Sigmoid colon (tissue), 7 donors: ENCODE measurements at places on chromosomes 1 and 21.

DNA sequence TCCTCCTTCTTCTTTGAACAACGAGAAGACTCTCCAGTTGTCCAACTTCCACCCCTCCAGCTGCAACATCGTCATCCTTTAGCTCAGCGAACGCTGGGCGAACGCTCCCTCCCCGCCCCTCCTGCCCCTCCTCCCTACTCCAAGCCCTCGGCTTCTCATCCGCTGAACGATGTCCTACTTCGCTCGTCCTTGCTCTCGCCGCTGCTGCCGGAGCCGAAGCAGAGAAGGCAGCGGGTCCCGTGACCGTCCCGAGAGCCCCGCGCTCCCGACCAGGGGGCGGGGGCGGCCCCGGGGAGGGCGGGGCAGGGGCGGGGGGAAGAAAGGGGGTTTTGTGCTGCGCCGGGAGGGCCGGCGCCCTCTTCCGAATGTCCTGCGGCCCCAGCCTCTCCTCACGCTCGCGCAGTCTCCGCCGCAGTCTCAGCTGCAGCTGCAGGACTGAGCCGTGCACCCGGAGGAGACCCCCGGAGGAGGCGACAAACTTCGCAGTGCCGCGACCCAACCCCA lies at the start of gene BCAN:
Gene BCAN, plus strand, starts transcription at position 357 of the 504 bp plus-strand sequence. CDS start 3,938 bp downstream, outside the sequence.
- DNase-seq = peak; percentile 75
- H3K36me3 ChIP-seq = no peaks in the 10 kb centered on the region
- no peak within 1 kb of the TSS for H3K27ac ChIP-seq
- no peaks in the 10 kb centered on the region for H3K4me1 ChIP-seq
- H3K4me3 ChIP-seq = peak within 1 kb of the TSS; percentile 47

- no peaks in the 10 kb centered on the region for H3K4me1 ChIP-seq
- peak; percentile 77 for DNase-seq
- H3K27me3 ChIP-seq = no peaks in the 10 kb centered on the region
- no peaks in the 10 kb centered on the region for H3K36me3 ChIP-seq
These were observed 143.4 kb downstream of the ZZZ3 start for GRCh38 chr1:77538956-77539518.

DNA sequence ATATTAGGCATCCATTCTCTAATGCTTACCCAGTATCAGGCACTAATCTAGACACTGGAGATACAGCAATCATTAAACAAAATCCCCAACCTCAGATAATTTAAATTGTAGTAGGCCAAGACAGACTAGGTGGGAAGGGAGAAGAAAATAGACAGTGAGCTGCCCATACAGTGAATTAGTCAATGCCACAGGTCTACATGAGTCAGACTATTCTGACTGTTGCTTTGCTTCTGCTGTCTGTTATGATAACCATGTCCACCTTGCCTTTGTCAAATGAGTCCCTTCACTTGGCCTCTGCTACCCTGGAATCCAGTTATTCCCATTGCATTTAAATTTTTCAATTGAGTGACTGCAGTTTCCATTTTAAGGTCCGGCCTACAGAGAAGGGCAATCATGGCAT lies 59.5 kb downstream of the PIK3R3 start:
- H3K36me3 ChIP-seq = no peaks in the 10 kb centered on the region
- no peak overlapping the region for H3K4me3 ChIP-seq
- H3K4me1 ChIP-seq = no peaks in the 10 kb centered on the region
- H3K27ac ChIP-seq = no peak overlapping the region
- no peak for DNase-seq
- no peaks in the 10 kb centered on the region for H3K27me3 ChIP-seq

GRCh38 chr1:155307247-155307740 lies 1.4 kb upstream of the FDPS start:
- no peaks in the 10 kb centered on the region for H3K36me3 ChIP-seq
- H3K27me3 ChIP-seq = no peaks in the 10 kb centered on the region
- no peak for DNase-seq
- no peaks in the 10 kb centered on the region for H3K4me1 ChIP-seq
- H3K27ac ChIP-seq = peak overlapping the region; percentile 88

GRCh38 chr1:157403608-157404007 lies 148.7 kb downstream of the FCRL5 start:
- no peak overlapping the region for H3K27ac ChIP-seq
- no peaks in the 10 kb centered on the region for H3K27me3 ChIP-seq
- no peak overlapping the region for H3K4me3 ChIP-seq
- peaks cover 14% of the 10 kb centered on the region for H3K4me1 ChIP-seq
- no peak for DNase-seq

- peak overlapping the region; percentile 77 for H3K27ac ChIP-seq
- H3K4me3 ChIP-seq = no peak overlapping the region
- peaks cover 34% of the 10 kb centered on the region for H3K4me1 ChIP-seq
- DNase-seq = no peak
- H3K36me3 ChIP-seq = no peaks in the 10 kb centered on the region
- H3K27me3 ChIP-seq = no peaks in the 10 kb centered on the region
These were observed 357.4 kb downstream of the LMO4 start for GRCh38 chr1:87686136-87686495.

DNA sequence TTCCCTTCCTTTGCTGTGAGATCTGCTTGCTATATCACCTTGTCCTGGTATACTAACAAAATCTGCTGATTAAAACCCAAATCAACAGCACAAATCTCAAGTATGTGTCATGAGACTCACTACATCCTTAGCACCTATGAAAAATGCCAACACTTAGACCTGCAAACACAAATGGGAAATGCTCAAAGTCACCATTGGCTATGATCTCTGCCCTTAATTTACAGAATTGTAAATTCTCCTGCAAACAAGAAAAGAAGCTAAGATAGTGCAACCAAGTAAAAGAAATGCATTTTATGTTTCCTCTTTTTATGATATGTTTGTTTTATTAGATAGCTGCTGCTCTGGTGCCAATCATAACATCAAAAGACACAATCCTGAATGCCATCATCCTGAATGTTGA lies 80.8 kb downstream of the DISC1 start:
- DNase-seq = no peak
- no peaks in the 10 kb centered on the region for H3K36me3 ChIP-seq
- no peak overlapping the region for H3K27ac ChIP-seq
- no peaks in the 10 kb centered on the region for H3K27me3 ChIP-seq
- no peaks in the 10 kb centered on the region for H3K4me1 ChIP-seq
- H3K4me3 ChIP-seq = no peak overlapping the region

- no peaks in the 10 kb centered on the region for H3K36me3 ChIP-seq
- H3K27me3 ChIP-seq = no peaks in the 10 kb centered on the region
- no peak overlapping the region for H3K27ac ChIP-seq
- no peak overlapping the region for H3K4me3 ChIP-seq
These were observed 25.2 kb downstream of the PDE4B start for GRCh38 chr1:65817891-65818290.

DNA sequence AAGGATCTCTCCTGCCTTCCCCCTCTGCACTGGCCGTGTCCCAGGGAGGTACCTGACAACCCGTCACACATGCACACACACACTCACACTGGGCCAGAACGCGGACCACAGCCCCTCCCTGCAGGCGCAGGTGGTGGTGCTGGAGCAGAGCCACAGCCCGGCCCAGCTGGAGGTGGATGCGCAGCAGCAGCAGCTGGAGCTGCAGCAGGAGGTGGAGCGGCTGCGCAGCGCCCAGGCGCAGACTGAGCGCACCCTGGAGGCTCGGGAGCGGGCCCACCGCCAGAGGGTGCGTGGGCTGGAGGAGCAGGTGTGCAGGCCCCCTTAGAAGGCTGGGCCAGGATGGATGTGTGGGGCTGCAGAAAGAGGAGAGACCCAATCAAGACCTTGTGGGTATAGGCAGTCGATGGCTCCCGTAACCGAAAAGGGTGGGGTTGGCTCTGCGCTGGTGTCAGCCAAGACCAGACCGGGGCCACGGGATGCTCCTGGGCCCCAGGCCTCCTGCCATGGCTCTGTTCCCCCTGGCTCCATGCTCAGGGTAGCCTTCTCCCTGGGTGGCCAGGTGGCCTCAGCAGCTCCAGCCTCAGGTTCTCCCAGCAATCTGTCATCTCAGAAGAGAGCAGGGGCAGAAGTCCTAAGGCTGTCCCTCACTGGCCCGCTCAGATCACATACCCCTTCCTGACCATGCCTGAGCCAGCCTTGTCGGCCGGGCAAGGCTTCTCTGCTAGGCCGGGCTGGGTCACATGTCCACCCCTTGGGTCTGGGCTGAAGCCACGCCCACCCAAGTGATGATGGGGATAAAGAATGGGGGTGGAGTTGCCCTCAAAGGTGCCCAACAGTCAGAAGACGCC lies 8.9 kb downstream of the MFAP2 start:
- no peaks in the 10 kb centered on the region for H3K27me3 ChIP-seq
- H3K4me3 ChIP-seq = no peak overlapping the region
- peaks cover under 1% of the 10 kb centered on the region for H3K36me3 ChIP-seq
- peaks cover 21% of the 10 kb centered on the region for H3K4me1 ChIP-seq

DNA sequence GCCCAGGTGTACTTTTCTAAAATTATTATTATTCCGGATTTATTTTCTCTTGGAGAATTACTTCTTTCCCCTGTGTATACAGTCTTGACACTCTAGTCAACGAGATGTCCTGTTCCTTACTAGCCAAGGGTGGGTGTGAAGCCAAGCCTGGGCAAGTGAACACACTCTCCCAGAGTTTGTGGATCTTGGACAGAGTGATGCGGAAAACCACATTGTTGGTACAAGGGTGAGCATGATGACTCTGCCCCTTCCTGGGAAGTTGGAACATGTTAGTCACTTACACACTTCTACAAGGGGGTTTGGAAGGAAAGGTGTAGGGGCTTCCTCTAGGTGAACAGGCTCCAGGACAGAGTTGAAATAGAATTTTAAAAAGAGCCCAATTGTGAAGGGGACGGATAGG lies 20.0 kb upstream of the RD3 start:
- H3K4me1 ChIP-seq = no peaks in the 10 kb centered on the region
- DNase-seq = no peak
- no peak overlapping the region for H3K27ac ChIP-seq
- H3K36me3 ChIP-seq = no peaks in the 10 kb centered on the region

GRCh38 chr21:26686278-26686677 lies 113.2 kb upstream of the CYYR1 start:
- DNase-seq = no peak
- no peaks in the 10 kb centered on the region for H3K4me1 ChIP-seq
- H3K27ac ChIP-seq = no peak overlapping the region
- no peaks in the 10 kb centered on the region for H3K27me3 ChIP-seq
- H3K36me3 ChIP-seq = no peaks in the 10 kb centered on the region
- H3K4me3 ChIP-seq = no peak overlapping the region

GRCh38 chr1:209768354-209768774 lies 12.5 kb downstream of the TRAF3IP3 start:
- peaks cover 34% of the 10 kb centered on the region for H3K4me1 ChIP-seq
- no peak overlapping the region for H3K4me3 ChIP-seq
- peak overlapping the region; percentile 64 for H3K27ac ChIP-seq

DNA sequence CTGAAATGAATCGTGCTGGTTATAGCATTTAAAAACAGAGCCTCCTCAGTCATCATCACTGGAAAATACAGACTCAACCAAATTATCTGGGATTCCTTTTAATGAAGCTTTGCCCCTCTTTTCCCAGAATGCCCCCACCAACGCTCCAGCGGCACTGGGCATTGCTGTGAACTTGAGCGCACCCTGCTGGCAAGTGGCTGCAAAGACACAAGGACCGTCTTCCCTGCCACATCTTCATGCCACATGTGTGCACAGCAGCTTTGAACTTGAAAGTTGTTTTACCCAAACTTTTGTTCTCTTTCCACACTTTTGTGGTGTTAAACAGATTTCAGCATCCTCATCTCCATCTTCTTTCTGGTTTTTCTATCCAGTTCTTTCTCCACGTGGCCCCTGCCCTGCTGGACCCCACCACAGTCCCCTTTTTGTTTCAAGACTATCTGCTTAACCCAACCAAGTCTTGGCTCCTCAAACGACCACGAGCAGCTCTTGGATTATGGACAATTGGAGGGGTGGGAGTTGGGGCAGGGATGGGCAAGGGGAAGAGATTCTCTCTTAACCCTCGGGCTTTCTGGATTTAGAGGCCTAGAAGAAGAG lies 12.8 kb upstream of the LMX1A start:
- no peaks in the 10 kb centered on the region for H3K36me3 ChIP-seq
- no peak overlapping the region for H3K27ac ChIP-seq
- no peak for DNase-seq
- H3K4me3 ChIP-seq = no peak overlapping the region
- no peaks in the 10 kb centered on the region for H3K27me3 ChIP-seq
- peaks cover 4% of the 10 kb centered on the region for H3K4me1 ChIP-seq

DNA sequence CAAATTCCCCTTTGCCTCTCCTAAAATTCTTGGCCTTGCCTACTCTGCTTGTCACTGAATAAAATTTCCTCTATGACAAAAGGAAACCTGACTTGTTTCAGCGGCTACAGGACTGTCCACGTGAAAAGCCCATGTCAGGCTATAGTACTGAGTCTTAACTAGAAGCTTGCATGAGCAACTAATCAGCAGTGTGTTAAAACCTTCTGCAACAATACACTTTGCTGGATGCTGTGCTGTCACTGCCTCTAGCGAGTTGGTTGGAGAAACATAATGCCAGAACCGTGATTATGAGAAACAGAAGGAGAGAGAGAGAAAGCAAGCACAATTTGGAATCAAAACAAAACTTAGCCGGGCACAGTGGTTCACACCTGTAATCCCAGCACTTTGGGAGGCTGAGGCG lies 25.7 kb upstream of the SLC30A10 start:
- no peaks in the 10 kb centered on the region for H3K27me3 ChIP-seq
- H3K4me1 ChIP-seq = no peaks in the 10 kb centered on the region
- no peak overlapping the region for H3K4me3 ChIP-seq
- no peak for DNase-seq
- no peak overlapping the region for H3K27ac ChIP-seq
- no peaks in the 10 kb centered on the region for H3K36me3 ChIP-seq

- no peaks in the 10 kb centered on the region for H3K4me1 ChIP-seq
- no peak for DNase-seq
- H3K27me3 ChIP-seq = no peaks in the 10 kb centered on the region
- no peaks in the 10 kb centered on the region for H3K36me3 ChIP-seq
These were observed 1.5 kb downstream of the RALGPS2 start for GRCh38 chr1:178726545-178726944.

GRCh38 chr1:94544706-94545490 lies 3.3 kb upstream of the F3 start:
- H3K4me3 ChIP-seq = no peak overlapping the region
- no peaks in the 10 kb centered on the region for H3K27me3 ChIP-seq
- peaks cover 15% of the 10 kb centered on the region for H3K4me1 ChIP-seq

- no peak overlapping the region for H3K27ac ChIP-seq
- no peaks in the 10 kb centered on the region for H3K27me3 ChIP-seq
- DNase-seq = no peak
- H3K4me3 ChIP-seq = no peak overlapping the region
- H3K4me1 ChIP-seq = no peaks in the 10 kb centered on the region
These were observed 158.4 kb upstream of the BACE2 start for GRCh38 chr21:41009398-41010100.

DNA sequence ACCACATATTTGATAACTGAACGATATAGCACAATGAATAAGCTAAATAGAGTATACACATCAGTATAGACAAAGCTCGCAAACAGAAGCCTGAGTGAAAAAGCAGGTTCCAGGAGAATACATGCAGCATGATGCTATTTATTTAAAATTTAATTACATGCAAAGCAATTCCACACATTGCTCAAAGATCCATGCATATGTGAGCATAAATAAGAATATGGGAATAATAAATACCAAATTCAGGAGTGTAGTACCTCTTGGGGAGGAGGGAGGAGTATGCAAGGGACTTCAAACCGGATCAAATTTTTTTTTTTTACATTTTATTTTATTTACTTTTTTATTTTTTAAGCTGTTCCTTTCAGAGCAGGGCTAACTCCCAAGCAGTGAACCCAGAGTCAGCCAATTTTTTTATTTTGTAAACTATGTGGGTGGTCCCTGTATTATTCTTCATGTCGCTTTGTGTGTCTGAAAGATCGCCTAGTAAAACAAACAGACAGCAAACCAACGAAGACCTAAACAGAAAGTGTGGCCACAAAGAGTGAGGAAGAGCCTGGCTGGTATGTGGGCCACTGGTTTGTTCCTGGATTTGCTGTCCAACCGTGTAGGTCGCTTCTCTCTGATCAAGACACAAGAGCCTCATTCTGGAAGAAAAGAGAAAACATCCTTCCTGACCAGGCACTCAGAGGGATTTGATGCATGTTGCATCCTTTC lies 4.2 kb upstream of the SHISAL2A start:
- peaks cover 10% of the 10 kb centered on the region for H3K4me1 ChIP-seq
- H3K4me3 ChIP-seq = no peak overlapping the region
- no peaks in the 10 kb centered on the region for H3K36me3 ChIP-seq
- DNase-seq = no peak
- H3K27ac ChIP-seq = no peak overlapping the region
- H3K27me3 ChIP-seq = peaks cover 38% of the 10 kb centered on the region
